IPS DF 6.9 (cell line): ENCODE measurements at places on chromosomes 7 and 10.

- peaks cover 3% of the 10 kb centered on the region; the same call in 1 of the 2 replicates for H3K36me3 ChIP-seq
- no peaks in the 10 kb centered on the region for H3K27me3 ChIP-seq
- H3K4me3 ChIP-seq, result no peak overlapping the region
- DNase-seq, result no peak
- no peaks in the 10 kb centered on the region for H3K4me1 ChIP-seq
Measured at GRCh38 chr10:338171-339037, 203.1 kb downstream of the ZMYND11 start.

- H3K4me3 ChIP-seq, result no peak overlapping the region
- DNase-seq, result no peak
- H3K4me1 ChIP-seq, result no peaks in the 10 kb centered on the region
- no peak overlapping the region for H3K27ac ChIP-seq
- H3K36me3 ChIP-seq, result no peaks in the 10 kb centered on the region
Measured at GRCh38 chr10:131354380-131354779, 42.9 kb upstream of the TCERG1L start.

DNA sequence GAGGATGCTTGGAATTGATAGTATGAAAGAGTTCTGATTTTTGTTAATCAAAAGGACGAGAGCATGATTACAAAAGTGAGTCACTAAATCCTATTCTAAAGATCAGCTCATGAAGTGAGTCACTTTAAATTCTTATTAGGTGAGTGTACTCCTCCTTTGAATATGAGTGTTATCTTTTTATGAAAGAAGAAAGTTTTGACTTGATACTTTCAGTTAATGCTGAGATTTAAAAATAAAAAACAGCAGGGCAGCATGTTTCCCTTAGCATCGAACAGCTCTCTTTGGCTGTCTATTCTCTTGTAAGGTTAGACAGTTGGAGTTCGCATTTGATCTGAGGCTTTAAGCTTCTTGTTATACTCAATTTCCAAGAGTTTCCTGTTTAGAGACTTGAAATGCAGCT lies 222.0 kb downstream of the TWIST1 start:
- H3K27ac ChIP-seq, result no peak overlapping the region
- H3K4me3 ChIP-seq, result no peak overlapping the region
- H3K36me3 ChIP-seq, result no peaks in the 10 kb centered on the region
- DNase-seq, result no peak

GRCh38 chr7:92246360-92247101 lies 757 bp downstream of the ANKIB1 start:
- DNase-seq, result no peak
- no peaks in the 10 kb centered on the region for H3K27me3 ChIP-seq
- no peaks in the 10 kb centered on the region for H3K36me3 ChIP-seq
- peak overlapping the region; percentile 89 for H3K4me3 ChIP-seq

- H3K4me3 ChIP-seq, result no peak overlapping the region
- no peaks in the 10 kb centered on the region for H3K36me3 ChIP-seq
- no peaks in the 10 kb centered on the region; the same call in 1 of the 2 replicates for H3K27me3 ChIP-seq
Measured at GRCh38 chr10:112265745-112266144, 17.5 kb upstream of the TECTB start.
